ENCODE measurements at places on chromosomes 7 and 10.

DNA sequence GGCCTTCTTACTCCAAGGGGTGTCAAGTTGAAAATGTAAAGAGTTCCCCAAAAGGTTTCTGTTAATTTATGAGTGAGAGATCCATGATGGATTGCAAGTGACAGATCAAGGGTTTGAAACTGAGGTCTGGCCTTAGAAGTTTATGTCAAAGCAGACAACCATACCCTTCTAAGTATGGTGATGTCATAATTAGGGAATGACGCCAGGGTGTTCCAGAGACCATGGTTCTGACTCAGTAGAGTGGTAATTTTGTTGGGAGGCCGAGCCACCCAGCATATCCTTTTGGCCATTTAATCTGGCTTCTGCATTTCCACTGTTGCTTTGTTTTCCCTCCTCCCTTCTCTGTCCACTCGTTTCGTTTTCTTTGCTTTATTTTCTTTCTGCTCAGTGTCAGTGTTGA lies 2.7 kb downstream of the TRUB1 start:
- DNase-seq = no peak

DNA sequence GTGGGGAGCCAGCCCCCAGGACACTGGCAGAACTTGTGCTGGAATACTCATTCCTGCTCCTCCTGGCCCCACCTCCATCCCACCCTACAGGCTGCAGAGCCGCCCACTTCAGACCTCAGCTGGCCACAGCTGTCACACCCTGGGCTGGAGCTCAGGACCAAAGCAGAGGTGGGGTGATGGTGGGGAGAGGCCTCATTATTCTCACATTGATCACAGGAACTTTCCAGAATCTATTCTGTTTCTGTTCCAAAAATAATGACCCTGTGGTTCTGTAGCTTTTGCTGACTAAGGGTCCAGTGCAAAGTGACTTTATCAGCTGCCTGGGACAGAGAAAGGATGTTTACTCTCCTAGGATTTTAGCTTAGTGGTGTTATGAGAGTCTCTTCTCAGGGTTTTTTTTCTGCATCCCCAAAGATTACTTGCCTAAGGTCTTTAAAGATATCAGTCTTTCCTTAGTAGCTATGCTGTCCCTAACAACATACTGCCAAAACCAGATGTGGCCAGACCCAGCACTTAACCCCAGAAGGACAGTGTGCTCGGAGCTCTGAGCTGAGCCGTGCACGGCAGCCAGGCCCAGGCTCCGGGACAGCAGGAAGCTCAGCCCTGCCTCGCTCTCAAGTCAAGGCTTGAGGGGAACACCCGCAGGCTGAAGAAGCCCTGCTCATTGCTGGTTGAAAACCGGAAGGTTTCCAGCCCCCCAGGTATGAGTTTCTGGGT lies 223.3 kb downstream of the MLLT10 start:
- no peak for DNase-seq

DNA sequence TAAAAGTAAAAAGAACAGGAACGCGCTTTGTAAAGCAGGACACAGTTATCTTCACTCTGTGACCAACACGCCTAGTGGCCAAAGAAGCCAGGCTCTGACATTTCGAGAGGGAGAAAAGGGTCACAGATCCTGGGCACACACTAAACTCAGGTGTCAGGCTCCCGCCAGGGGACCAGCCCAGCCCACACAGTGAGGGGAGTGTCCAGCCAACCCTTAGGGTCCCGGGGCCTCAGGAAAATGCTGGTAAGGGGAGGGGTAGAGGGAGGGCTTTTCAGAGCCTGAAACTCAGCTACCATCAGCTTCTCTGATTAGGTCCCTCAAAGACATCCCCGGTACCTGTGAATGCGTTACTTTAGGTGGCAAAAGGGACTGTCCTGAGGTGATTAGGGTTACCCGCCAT lies 16.6 kb downstream of the ANXA11 start:
- no peak for DNase-seq

DNA sequence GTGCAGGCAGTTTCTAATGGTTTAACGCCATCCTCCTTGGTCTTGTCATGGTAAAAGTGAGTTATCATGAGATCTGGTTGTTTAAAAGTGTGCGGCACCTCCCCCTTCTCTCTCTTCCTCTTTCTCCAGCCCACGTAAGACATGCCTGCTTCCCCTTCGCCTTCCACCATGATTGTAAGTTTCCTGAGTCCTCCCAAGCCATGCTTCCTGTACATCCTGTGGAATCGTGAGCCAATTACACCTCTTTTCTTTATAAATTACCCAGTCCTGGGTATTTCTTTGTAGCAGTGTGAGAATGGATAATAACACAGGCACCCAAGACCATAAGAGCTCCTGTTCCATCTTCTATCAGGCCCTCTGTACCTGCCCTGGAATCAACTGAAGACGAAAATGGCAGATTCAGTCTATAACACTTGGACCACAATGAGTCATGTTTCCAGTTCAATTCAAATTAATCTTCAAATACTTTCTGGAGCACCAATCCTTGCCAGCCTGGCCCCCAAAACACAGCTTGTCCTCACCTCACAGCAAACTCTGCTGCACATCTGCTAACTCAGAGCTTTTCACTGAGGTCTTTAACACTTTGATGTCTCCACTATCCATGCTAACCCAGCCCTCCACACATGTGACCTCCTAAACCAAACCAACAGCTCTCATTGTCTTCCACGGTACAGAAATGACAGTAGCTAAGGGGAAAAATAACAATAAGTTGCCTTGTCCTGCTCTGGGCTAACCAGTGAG lies 73.2 kb downstream of the SFMBT2 start:
- DNase-seq = no peak

GRCh38 chr7:102255501-102255900 lies 31.2 kb upstream of the SH2B2 start:
- DNase-seq = no peak

DNA sequence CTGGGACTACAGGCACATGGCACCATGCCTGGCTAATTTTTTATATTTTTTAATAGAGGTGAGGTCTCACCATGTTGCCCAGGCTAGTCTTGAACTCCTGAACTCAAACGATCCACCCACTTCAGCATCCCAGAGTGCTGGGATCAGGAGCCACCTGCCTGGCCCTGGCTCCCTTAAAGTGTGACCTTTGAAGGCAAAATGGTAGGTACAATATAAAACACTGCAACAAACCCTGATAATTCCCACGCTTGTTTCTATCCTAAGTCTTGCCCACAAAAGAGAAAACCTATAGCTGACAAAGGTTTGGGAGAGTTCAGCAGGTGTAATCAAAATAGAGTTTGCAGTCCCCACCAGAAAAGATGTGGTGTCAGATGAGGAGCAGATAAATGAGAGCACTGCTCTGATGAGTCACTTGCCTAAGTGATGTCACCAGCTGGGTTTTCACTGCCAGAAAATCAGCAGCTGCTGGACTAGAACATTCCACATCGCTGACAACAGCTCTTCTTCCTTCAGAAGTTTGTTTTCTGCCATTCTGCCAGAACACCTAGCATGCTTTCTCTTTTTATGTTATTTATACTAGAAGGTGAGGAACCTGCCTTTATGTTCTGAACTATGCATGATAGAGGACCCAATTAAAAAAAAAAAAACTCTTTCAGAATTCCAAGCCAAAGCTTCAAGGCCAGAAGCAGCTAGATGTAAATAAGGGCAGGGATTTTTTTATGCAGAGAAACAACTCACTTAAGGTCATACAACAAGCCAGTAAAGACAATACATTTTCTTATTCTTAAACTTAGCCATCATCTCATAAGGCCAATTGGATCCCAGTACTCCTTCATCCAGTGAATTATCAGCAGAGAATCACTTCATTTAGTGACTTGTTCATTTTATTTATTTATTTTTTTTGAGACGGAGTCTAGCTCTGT lies 18.0 kb downstream of the PURB start:
- DNase-seq = peak; percentile 68

DNA sequence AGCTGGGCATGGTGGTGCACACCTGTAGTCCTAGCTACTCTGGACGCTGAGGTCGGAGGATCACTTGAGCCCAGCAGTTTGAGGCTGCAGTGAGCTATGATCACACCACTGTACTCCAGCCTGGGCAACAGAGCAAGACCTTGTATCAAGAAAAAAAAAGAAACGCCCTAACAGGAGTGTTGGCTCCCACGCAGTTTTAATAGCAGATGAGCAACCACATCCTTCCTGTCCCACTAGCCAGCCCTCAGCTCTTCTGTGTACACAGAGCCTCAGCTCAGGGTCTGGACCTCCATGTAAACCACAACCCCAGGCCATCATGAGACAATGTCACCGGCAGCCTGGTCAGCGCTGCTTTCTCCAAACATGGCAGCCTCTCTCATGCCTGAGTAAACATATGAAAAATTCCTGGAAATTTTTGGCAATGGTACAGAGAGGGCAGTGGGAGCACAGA lies 108.2 kb downstream of the PIP4K2A start:
- DNase-seq = no peak

- DNase-seq = peak; percentile 54
Measured at GRCh38 chr10:10792681-10793080, 225.0 kb upstream of the CELF2 start.

DNA sequence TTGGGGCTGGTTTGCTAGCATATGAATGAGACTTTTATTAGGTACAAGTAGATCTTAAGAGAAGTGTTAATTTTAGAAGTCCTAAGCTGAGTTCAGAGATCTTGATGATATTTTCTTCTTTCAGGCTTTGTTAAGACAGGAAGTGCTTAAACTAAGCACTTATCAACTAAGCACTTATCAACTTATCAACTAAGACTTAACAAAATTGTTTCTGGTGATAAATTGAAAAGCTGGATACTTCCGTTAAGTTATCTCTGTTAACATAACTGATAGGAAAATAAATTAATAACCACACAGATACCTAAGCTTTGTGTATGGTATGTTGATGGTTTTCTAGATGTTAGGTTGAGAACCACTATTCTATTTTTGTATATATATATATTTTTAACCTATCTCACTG lies 113.7 kb downstream of the PHTF2 start:
- no peak for DNase-seq

DNA sequence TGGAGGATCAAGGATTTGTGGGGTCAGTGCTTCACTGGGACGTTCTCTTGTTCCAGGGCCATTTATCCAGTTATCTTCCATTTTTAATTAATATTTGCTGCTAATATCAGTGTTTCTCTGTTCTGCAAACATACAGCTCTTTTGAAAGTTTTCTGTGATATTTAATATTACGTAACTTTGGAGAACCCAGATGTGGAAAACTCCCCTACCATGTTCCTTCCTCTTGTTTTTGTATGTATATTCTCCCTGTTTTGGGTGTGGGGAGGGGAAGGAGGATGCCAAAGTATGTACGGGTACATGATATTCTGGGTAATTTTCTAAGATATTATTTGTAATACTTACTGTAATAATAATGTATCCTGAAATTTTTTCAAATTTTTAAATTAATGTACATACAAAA lies 55.9 kb downstream of the MYO3A start:
- DNase-seq = no peak

DNA sequence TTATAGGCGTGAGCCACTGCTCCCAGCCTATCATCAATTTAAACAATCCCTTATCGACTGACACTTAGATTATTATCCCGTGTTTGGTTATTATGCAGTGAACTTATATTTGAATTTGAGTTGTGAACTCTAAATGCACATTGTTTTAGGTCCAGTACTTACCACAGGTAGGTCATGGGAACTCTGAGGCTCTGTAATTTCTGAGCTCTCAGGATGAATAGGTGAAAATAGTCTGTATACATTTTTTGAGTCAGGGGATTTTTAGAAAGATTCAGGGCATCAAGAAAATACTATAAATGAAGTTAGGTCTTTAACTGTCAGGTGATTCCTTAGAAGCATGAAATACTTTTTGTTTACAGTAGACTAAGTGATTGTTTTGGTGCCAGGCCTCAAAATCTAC lies 8.8 kb downstream of the CCDC136 start:
- no peak for DNase-seq

- DNase-seq = no peak
Measured at GRCh38 chr7:3232228-3232627, 68.8 kb upstream of the SDK1 start.

- peak; percentile 61 for DNase-seq
Measured at GRCh38 chr10:58044072-58044471, 223.6 kb downstream of the IPMK start.

DNA sequence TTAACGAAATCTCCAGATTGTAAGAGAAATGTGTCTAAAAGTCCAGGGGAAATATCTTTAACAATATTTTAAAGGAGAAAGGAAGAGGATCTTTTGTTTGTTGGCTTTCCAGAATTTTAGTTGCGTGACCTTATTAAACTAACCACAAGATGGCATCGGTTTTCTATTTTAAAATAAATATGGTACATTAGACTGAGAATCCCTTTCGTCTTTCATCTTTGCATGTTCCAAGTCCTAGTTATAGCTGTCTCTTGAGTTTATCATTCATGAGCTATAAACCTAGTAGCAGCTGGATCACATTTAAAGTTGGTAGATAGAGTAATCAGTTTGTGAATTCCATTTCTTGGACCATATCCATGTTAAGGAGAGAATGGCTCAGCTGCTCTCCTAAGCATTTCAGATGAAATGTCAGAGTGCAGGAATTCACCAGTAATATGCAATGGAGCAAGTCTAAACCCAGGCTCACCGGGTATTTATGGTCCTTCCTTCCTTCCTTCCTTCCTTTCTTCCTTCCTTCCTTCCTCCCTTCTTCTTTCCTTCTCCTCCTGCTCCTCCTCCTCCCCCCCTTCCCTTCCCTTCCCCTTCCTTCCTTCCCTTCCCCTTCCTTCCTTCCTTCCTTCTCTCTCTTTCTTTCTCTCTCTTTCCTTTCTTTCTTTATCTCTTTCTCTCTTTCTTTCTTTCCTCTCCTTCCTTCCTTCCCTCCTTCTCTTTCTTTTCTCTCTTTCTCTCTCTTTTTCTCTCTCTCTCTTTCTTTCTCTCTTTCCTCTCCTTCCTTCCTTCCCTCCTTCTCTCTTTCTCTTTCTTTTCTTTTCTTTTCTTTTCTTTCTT lies 57.8 kb upstream of the RAB18 start:
- peak; percentile 58 for DNase-seq

- no peak for DNase-seq
Measured at GRCh38 chr7:121313793-121314676, 14.8 kb upstream of the WNT16 start.

DNA sequence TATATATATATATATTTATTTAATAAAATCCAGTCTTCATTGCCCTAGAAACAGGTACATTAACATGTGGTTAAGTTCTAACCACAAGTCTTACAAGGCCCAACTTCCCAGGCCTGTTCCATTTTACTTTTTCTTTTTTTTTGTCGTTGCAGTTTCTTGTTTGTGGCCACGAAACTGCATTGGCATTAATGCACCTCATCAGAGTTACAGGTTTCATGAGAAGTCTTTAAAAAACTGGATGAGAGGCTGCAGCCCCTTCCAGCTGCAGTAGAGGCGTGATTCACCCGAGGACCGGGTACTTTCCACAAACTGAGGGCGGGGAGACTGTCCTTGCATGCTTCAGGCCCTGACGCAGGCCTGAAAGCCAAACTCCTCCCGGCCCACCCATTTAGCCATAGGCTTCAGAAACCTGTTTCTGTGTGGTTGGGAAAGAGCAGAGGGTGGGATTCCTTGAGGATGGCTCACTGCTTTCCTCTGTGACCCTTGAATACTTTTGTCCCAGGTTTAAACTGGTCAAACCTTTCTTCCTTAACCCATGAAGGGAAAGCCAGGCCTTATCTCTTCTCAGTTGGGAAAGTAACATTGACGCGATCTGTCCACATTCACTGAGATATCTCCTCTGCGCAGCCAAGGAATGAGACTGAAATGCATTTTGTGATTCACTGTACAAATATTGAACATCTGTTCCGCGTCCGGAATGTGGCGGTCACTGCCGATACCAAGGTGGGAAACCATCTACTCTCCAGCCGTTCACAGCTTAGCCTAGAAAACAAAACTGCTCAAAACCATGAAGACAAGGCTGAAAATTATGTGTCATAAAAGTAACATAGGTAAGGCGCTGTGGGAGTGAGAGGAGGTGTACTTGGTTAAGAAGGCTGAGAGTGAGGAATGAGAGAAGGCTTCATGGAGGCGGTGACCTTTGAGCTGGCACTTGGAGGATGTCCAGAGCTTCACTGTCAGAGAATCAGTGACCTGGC lies 311.7 kb downstream of the GATA3 start:
- DNase-seq = no peak

- DNase-seq = no peak
Measured at GRCh38 chr7:21357151-21358097, 70.5 kb upstream of the SP4 start.

All from GM04504 (cell line).